SK-N-SH treated with all-trans-retinoic acid at 6 μM for 48 hours (cell line): ENCODE measurements at places on chromosomes 5 and 9.

GRCh38 chr5:119393201-119393691 is 37.4 kb downstream of the TNFAIP8 start:
- peak; percentile 73 for ATAC-seq

DNA sequence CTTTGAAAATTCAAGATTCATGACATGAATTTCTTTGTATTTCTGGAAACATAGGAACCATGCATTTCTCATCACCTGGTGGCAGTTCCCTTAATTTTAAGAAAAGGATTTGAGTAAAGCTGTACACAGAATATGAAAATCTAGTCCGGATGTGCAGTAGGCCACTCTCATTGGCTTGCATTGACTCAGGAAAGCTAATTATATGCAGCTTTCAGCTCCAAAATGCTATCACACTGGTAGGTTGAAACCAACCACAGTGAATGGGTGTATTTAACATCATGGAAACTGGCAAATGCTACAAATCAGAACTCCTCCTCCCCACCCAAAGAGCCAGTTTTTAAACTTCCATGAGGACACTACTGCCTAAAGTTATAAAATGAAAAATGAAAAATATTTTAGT is 161.6 kb upstream of the FBXL17 start:
- no peak for ATAC-seq

DNA sequence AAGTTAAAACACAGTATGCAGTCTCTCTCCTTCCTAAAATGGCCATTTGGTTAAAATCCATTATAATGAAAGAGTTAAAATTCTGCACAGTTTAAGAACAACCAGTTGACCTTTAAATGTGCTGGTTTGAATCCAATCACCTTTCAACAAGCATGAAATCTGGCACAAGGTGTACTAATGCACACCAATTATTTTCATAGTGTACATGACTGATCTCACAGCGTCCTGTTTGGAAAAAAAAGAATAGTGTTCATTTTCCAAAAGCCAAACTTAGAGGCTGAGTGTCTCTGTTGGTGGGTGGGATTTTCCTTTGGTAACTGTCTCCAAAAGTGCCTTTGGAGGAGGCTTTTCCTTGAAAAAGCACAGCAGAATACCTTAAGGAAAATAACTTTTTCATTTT is 180.6 kb downstream of the DEPDC1B start:
- ATAC-seq: no peak

DNA sequence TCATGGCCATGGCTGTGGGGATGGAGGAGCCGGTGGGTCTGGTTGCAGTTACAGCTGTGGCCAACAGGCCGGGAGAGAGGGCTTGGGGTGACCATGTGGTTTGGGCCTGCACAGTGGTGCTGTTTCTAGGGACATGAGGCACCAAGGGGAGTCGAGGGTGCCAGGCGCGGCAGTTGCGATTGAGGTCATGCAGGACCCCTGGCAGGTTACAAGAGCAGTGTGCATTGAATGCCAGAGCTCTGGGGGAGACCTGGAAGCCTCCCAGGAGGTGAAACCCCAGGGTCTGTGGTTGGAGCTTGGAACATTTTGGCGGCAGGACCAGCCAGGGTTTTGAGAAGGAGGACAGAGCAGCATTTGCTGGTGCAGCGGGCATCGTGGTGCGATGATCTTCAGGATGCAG is 21.7 kb downstream of the RXRA start:
- no peak for ATAC-seq

DNA sequence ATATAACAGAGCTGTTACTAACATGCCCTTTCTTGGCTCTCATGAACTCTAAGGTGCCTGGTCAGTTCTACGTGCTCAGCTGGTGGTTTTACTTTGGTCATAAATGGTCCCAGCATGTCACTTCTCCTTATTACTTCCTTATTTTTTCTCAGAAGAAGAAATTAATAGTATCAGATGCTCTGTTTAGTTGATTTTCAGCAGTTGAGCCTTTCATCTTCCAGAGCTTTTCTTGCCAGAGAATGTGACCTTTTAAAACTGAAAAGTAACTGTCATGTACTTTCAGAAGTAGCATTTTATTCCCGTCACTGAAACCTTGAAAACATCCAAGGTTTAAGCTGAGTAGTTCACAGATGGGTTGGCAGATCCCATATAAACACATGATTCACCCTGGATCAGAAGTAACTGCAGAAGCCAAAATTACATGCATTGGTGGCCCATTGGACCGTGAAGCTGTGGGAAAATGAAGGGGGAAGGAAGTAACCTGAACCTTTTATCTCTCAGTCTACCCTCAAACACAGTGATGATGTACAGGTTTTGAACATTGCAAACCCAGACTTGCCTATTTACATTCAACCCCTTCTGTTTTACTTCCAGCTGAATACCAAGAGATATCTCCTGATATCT is 50.5 kb downstream of the HACD4 start:
- ATAC-seq: peak; percentile 55

DNA sequence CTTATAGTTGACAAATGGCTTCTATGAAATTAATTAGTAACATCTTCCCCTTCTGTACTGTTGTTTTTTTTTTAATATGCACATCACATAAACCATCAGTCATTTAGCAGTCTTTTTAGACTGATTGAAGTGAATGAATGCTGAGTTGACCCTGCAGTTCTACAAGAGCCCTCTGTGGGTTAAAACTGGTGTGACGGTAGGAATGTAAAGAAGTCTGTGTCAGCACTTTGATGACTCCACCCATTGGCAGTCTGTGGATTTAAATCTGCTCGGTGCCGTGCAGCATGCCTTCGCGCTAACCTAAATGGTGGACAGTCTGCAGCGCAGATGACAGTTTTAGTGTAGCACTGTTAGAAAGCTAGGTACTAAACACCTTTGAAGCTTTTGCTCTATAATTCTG is 3.1 kb downstream of the GTF3C4 start:
- no peak for ATAC-seq

GRCh38 chr9:120267929-120268328 is 312.0 kb downstream of the CDK5RAP2 start:
- no peak for ATAC-seq
